ENCODE measurements at places on chromosomes 2 and 18.

DNA sequence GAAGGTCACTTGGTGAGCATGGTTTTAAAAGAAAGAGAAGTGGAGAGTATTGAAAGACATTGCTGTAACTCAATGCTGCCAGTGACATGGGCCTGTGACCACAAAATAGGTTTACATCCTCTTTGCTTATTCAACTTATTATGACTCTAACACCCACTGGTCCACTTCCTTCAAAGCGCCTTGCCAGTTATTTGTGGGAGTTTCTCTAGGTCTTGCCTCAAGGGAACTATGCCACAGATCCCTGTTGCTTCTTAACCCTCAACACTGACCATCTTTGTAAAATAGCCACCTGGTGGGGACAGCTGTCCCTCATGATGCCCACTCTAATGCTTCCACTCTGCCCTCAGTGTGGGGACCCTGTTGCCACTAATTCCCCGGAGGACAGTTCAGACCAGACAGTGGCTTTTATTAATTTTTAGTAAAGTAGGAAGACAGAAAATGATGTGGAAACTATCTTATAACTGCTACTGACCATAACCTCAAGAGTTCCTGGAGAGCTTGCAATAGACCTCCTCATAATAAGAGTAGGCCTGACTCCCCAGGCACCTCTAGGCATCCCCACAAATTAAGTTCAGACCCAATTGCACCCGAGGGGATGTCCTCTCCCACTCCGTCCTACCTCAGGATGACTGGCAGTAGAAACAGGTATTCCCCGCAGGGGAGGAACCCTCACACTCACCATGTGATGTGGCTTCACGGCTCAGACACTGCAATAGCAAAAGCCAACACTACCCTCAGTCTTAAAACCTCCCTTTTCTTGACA lies 31.3 kb upstream of the SLC25A52 start:
- no peak for DNase-seq

GRCh38 chr2:83654091-83654611 lies 804.9 kb downstream of the SUCLG1 start:
- DNase-seq = no peak

GRCh38 chr2:12163866-12164265 lies 417.4 kb downstream of the LPIN1 start:
- no peak for DNase-seq

DNA sequence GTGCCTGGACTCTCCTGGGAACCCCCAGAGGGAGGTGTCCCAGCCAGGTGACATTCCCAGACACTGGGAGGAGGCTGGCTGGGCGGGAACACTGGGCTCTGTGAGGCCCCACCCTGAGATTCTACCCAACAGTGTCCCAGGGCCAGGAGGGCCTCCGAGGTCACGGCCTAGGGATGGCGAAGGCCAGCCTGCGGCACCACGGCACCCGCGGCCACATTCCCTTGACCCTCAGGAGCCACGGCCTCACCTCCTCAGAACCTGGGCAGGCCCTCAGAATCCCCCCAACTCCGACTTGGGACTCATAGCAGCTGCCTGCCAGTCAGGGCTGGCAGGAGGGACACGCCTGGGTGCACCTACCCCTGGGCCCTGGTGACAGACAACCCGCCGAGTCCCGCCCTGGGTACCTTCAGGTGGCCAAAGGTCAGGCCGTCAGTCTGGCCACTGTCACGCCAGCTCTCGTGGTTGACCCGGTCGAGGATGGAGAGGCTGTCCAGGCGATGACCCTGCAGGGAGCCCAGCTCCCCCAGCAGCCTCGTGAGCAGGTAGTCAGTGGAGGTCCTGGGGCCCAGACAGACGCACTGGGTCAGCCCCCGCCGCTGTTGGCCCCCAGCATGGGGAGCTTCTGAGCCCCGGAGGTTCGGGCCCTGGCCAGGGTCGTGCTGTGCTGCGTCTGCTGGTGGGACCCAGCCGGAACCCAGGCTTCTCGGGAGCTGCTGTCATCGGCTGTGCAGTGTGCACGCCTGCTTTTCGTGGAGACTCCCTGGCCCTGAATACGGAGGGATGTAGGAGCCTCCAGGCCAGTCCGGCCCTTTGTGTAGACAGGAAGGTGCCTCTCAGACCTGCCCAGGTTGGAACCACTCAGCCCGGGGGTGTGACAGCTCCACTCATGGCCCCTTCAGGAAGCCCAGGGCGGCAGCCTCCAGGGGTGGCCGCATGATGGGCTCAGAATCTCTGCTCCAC lies 6.1 kb downstream of the MAB21L4 start:
- DNase-seq = no peak

DNA sequence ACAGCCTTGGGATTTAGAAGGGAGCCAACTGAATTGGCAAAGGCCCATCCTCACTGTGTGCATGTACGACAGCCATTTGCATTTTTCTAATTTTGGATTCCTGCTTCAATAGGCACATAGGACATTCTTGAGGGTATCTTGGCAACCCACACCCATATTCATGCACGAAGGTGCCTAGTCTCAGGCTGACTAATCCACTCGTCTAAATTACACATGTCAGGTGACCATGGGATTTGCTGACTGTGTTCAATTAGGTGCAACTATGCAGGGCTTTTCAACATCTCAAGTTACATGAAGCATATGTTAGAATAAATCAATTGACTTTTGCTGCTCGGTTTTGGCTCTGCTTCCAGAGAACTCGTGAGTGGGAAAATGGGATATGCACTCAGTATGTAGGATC lies 249.7 kb downstream of the SP3 start:
- DNase-seq = no peak

- DNase-seq = no peak
Observed at GRCh38 chr18:23784832-23785245, 95.6 kb downstream of the LAMA3 start.

DNA sequence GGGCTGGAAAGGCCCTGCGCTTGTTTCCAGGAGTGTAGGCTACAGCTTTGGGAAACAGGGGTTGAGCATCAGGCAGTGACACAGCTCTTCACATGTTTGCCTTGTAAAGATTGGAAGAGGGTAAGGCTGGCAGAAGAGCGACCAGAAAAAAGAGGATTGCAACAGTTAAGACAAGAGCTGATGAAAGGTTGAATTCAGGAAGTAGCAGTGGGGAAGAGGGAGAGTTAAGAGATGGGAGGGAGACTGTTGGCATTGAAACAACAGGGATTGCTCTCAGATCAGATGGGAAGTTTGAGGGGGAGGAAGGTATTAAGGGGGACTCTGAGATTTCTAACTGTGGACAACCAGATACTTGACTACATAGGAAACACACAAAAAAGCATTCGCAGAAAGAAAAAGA lies 96.9 kb downstream of the CTAGE1 start:
- no peak for DNase-seq

DNA sequence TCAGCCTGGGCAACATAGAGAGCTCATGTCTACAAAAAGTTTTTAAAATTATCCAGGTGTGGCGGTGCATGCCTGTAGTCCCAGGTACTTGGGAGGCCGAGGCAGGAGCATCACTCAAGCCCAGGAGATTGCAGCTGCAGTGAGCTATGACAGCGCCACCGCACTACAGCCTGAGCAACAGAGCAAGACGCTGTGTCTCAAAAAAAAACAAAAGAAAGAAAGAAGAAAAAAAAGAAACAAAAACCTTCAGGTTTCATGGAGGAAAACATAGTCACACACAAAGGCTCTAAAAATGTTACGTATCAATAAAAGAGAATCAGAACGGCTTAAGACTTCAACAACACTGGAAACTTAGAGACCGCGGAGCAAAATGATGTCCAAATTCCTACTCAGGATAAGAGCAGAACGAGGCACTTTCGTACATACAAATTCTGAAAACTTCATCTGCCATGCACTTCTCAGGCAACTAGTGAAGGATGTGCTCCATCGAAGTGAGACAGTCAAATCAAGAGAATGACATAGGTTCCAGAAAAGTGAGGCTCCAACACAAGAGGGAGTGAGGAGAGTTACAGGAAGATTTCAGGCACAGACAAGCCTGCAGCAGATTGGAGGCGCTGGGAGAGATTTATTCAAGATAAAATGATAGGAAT lies 4.4 kb downstream of the HDLBP start:
- no peak for DNase-seq

DNA sequence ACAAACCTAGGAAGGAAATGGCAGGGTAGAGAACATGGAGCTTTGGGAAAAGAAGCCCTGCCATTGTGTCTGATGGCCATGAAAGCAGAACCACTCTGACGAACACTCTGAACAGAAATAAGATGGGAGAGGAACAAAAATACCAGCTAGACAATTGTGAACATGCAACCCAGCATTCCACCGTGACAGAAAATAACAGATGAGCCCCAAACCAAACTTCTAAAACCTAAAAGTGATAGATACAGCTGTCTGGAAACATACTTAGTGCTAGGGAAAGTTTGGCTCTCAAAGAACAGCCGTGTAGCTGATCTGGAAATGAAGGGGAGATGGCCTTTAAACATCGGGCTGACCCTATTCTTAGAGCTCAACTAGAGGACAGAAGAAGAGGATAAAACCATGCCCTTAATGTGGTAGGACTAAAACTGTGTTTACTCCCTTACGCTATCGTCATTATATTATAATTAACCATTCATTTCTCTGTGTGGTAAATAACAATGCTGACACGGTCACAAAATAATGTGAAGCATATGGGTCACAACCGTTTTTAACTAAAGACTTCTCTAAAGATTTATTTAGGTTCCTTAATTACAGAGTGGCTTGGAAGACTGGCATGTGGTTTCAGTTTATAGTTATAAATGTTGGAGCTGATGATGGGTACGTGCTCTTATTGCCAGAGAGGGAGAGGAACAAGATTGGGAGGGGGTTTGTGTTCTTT lies 80.6 kb downstream of the MYO1B start:
- no peak for DNase-seq

All from CD8-positive, alpha-beta T cell (primary cell).